ENCODE measurements at places on chromosomes 12 and 14.
A peak's percentile ranks its signal among the peaks of the same experiment; 100 is the strongest.

GRCh38 chr14:73249564-73250316, 12.4 kb downstream of the PAPLN start:
- DNase-seq, result no peak

DNA sequence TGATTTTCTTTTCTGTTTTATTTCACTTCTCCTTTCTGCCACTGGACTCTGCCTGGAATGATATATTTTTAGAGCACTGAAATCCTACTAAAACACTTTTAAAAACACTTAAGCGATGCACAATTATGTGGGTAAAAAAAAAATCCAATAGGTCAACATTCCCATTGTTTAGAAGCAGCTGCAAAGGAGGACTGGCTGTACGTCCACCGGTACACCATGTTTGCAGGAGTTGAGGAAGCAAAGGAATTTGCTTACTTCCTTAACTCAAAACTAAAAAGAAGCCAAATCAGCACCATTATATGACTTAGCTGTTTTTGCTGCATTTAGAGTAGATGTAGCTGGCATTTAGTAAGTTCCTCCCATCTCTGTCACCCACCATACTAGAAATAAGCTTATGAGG, 186.8 kb upstream of the TMTC1 start:
- DNase-seq, result no peak

- no peak for DNase-seq
Observed at GRCh38 chr12:21438643-21439042, 1.2 kb downstream of the PYROXD1 start.

DNA sequence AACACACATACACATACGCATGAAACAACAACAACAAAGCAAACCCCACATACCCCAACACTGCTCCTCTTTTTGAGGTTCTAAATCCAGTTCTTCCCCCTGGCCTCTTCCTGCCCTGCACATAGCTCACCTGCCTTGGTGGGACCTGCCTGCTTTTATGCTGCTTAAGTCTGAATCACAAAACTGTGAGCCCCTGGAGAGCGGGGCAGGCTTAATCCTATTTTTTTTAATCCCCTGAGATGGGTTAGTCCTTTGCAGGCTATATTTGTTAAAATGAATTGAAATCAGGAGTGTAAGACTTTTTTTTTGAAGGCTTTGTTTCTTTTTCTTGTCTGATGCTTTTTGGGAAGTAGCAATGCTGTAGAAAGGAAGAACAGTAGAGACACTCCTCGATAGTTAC, 84.6 kb upstream of the MAX start:
- DNase-seq, result no peak

GRCh38 chr14:99579120-99579836, 24.7 kb downstream of the CCDC85C start:
- DNase-seq, result no peak

- DNase-seq, result peak; percentile 42
Observed at GRCh38 chr14:105859717-105860614, 333.6 kb downstream of the TMEM121 start.

- no peak for DNase-seq
Observed at GRCh38 chr14:36659010-36659821, 2.4 kb upstream of the PAX9 start.

DNA sequence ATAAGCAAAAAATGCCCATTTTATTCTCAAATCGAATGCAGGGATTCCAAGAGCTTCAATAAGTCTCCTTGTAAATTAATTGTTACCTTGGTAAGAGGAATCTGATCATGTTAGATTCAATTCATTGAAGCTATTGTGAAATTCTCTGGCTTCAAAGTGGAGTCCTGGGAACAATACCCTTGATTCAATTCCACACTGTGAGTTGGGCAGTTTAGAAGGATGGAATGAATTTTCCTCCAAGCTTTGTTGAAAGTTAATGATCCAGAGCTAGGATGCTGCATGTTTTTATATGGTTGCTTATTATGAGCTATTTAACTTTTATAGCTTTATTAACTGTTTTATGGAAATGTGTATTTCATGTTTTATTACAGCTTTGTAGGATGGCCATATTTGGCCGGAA, 89.9 kb upstream of the IGF1 start:
- no peak for DNase-seq

DNA sequence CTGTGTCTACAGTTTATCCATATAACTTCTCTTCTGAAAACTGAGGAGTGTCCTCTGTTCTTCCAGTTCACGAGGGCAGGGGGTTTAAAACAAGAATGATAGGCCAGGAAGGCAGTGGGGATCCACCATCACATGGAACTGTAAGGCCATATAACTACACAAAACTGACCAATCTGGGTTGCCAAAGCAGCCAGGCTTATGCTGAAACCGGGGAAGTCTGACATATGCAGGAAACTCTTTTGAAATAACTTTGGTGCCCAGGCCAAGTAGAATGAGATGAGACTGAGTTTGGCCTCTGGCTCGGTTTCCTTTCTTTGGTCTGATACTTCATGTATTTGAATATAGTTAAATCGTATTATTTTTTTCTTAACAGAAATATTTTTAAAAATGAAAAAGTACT, 18.0 kb upstream of the ATF1 start:
- DNase-seq, result no peak

- no peak for DNase-seq
Observed at GRCh38 chr12:62618930-62619329, 152.3 kb downstream of the MON2 start.

DNA sequence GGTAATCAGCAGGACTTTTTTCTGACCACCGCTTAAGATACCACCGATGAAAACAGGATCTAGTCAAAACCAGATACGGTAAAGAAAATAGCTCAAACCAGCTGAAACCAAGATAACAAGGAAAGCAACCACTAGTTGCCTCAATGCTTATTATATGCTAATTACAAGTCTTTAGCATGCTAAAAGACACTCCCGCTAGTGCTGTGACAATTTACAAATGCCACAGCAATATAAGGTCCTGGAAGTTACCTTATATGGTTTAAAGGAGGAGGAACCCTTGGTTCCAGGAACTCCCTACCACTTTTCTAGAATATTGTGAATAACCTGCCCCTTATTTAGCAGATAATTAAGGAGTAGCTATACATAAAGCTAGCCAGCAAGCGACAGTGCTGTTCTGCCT, 976.4 kb upstream of the SEL1L start:
- no peak for DNase-seq

DNA sequence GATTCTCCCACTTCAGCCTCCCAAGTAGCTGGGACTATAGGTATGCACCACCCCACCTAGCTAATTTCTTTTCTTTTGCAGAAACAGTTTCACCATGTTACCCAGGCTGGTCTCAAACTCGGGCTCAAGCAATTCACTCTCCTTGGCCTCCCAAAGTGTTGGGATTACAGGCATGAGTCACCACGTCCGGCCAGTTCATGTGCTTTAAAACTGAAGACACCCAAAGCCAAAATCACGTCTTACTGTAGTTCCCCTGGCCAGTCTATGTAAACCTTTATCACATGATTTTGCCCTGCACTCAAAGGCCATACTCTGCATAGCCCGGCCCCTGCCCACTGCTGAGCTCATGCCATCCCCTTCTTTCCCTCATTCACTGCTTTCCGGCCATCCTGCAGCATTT, 4.5 kb downstream of the ALKBH2 start:
- DNase-seq, result no peak

DNA sequence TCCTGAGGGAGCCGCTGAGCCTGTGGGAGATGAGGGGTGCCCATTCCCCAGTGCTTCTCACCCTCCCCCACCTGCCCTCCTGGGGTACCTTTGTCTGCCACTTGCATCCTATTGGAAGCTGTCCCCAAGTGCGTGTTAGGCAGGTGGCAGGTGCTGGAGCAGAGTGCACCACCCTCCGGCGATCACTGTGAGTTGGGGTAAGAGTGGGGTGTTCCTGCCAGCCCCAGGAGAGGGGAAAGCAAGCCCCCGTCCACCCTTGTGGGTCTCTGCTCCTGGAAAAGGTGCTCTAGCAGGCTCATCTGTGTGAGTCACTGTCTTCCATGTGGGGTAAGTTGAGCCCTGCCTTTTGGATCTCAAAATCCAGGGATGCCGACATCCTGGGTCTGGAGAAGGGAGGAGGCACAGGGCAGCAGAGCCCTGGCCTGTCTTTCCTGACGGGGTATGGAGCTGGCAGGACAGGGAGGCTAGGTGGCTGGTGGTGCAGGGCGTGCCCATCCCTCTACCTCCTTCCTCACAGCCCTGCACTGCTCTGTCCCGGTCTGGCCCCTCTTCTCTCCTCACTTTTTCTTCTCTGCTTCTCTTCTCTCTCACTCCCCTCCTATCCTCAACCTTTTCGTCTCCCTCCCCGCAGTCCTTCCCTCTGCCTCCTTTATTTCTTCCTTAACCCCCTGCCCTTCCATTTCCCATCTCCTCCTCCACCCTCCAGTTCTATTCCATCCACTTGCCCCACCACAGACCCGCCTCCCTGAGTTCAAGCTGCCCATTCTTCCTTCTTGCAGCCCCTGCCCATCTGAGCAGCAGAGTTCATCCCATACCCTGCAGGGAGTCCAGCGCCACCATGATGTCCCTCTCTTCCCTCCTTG, 20.1 kb upstream of the KRT7 start:
- DNase-seq, result no peak

DNA sequence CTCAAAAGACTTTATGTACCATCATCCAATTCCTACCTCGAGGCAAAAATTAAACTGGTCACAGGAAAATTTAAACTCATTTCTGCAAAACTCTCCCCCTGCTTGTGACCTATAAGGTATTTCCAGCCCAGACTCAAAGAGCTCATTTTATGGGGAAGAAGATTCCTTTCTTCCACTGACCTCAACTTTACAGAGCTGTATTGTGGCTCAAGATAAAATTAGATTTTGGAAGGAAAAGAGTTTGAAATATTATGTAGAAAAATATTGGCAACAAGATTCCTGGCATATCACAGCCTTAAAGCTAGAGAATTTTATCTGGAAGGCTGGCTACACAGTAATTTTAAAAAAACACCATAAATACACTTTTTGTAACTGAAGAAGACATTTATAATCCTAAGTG, 91.7 kb downstream of the STXBP6 start:
- DNase-seq, result no peak

- no peak for DNase-seq
Observed at GRCh38 chr12:23222801-23223200, 597.8 kb downstream of the ETNK1 start.

GRCh38 chr12:54306925-54307741, 6.3 kb upstream of the NFE2 start:
- DNase-seq, result peak; percentile 48

- DNase-seq, result no peak
Observed at GRCh38 chr12:34604631-34605509, 582.6 kb downstream of the ALG10 start.

GRCh38 chr12:53990311-53991076, 5.5 kb downstream of the HOXC10 start:
- no peak for DNase-seq

GRCh38 chr14:101373690-101374295, 187.5 kb upstream of the DIO3 start:
- no peak for DNase-seq

- DNase-seq, result no peak
Observed at GRCh38 chr12:138898-139534, 72.4 kb downstream of the IQSEC3 start.

- no peak for DNase-seq
Observed at GRCh38 chr14:60655898-60656685, 6.8 kb upstream of the SIX1 start.

GRCh38 chr14:56357428-56357827, 222.2 kb upstream of the TMEM260 start:
- no peak for DNase-seq

DNA sequence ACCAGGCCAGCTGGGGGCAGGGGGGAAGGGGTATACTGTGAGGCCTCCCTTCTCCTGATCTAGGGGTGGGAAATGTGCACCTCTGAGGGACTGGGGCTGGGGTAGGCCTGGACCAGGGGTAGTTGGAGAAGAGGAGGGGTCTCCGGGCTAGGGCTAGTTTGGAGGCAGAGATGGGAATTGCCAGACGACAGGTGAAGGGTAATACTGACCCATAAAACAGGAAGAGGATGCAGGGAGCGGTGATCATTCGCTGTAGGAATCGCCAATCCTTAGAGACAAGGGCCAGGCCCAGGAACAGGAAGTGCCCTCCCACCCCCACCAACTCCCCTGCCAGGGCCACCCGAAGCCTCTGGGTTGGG, 4.4 kb downstream of the SLC22A17 start:
- no peak for DNase-seq

DNA sequence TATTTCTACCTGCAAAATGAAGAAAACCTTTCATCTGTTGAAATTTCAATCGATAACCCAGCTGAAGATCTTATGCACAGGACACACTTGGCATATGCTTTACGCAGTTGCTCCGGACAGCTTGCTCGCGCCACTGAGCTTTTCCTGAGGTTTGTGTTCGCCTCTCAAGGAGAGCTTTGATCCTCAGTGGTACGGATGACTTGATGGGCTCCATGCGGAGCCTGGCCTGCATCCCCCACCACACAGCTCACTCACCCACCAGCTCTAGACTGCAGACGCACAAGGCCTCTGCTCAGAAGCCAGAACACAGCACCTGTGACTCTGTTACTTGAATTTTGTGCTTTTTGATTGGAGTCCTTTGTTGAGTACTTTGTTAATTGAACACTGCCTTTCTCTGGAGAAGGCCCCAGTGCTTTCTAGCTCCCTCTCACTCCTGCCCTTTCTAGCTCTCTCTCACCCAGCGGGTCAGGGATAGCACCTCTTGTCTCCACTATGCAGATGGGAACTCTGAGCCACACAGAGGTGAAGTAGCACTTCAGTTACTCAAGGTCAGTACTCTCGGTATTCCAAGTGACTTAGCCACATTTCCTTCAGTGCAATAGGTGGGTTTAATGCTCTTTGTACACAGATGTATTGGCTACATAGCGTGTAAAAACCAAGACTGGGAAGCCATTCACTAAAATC, 52.1 kb downstream of the TBC1D30 start:
- no peak for DNase-seq

DNA sequence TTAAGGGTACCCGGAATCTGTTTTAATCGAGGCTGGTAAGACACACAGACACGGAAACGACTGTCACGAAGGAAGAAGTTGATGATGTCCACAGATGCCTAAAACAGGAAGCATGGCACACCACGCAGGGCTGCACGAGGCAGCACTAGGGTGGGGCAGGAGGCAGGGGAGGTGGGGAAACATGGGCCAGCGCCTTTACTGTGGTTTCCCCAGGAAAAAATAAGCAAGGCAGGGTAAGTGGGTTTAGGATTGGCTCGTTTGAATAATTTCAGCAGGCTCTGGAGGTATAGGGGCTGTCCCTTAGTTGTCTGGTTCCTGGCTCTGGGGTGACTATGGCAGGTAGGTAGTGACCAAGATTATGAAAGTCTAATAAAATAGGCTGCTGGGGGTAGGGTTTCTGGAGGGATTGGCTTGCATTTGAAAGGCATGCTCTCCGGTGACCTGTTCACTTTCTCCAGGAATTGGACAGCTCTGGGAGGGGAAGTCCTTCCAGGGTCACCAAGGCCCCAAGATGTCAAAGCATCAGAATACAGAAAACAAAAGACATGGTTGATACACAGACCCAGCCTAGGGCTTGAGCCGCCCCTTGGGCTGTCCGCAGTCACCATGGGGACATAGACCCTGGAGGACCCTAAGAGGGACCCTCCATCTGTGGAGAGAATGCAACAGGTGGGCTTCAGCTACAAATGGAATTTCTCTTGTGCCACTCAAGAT, 35.3 kb downstream of the MAP1LC3B2 start:
- DNase-seq, result peak; percentile 52

DNA sequence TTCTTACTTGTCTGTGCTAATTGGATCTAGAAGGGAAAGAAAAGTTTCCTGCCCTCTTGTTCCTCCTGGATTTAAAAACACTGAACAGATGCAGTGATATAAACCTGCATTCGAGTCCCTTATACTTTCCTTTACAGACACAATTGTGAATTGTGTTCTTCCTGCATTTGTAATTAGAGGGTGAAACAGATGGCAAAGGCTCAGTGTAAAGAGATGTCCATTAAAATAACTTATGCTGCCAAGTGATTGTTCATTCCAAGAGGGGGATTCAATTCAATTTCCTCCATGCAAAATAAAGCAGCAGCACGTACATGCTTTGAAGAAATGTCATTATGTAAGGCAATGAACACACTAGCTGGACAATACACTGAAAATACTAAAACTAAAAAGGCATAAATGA, 248.3 kb upstream of the LRIG3 start:
- DNase-seq, result no peak

Data from CD4-positive, alpha-beta T cell treated with Interleukin-15 for 4 hours (primary cell).